SK-N-DZ (cell line): ENCODE measurements at places on chromosomes 16 and 17.

GRCh38 chr16:59220011-59220410, 485.9 kb upstream of the GOT2 start:
- DNase-seq: no peak

- DNase-seq: no peak
Observed at GRCh38 chr16:29994600-29995323, 655 bp downstream of the HIRIP3 start.

GRCh38 chr16:3858801-3859200, 21.7 kb downstream of the CREBBP start:
- DNase-seq: no peak

DNA sequence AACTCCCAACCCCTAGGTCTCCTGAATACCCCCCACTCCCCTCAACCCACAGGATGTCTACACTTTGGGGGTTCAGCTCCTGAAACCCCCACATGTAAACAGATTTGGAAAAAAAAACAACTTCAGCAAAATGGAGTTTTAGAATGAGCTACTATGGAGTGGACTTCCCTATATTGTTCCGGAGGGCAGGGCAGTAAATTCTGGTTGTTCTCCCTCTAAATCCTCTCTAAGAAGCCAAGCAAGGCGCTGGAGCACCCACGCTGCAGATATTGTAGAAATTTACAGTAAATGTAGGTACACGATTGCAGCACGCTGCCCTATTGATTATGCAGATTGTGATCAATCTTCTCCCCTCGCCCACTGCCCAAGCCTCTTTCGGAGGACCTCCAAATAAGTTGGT, 8.5 kb upstream of the ZFHX3 start:
- no peak for DNase-seq

DNA sequence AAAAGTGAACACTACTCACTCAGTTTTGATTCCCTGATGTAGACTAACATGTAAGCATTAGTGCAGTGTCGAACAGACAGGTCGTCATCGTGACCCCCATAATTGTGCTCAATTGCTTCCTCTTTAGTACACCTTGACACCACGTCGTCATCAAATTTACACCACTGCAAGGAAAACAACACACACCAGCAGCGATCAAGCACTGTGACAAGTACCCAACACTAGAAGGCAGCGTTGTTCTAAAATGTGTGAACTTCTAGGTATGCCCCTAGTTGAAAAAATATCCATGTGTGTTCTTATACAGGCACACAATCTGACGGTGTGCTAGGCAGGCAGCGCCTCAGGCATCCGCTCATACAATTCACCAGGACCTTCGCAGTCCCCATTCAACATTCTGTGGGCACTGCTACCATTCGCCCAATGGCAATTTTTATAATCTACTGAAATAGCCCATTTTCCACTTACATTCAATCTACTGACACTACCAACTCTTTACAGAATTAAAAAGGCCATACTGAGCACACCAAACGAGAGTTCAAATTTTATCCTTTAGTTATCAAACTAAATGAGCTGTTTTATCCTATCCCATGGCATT, 23.1 kb downstream of the LITAFD start:
- DNase-seq: no peak

GRCh38 chr17:74380959-74381808, 13.9 kb downstream of the GPR142 start:
- no peak for DNase-seq

DNA sequence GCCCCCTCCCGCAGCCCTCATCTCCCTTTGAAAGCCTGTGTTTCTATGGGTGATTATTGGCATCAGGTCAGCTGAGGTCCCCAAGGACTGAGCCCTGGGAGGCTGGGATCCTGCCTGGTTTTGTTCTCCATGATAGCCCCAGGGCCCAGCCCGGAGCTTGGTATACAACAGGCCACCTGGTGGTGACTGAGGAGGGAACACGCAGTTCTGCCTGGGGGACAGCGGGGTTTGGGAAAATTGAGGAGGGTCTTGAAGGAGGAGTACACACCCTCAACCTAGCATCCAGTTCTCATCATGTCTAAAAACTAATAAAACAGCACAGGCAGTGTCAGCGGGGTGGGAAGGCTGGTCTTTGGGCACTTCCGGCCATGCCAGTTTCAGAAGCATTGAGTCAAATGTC, 335.1 kb downstream of the CPPED1 start:
- no peak for DNase-seq

DNA sequence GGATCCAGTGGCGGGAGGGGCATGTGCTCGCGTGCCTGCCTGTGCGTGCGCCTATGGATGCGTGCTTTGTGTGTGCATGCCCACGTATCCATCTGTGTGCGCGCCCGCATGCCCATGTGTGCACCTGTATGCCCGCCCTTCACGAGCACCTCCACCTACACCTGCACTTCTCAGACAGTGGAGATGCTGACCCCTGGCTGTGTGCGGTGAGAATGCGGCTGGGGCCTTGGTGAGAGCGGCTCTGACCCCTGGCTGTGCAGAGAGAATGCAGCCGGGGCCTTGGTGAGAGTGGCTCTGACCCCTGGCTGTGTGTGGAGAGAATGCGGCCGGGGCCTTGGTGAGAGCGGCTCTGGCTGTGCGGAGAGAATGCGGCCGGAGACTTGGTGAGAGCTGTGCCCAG, 33.9 kb downstream of the AXIN1 start:
- DNase-seq: no peak

GRCh38 chr17:33145941-33146340, 147.2 kb downstream of the ASIC2 start:
- no peak for DNase-seq

DNA sequence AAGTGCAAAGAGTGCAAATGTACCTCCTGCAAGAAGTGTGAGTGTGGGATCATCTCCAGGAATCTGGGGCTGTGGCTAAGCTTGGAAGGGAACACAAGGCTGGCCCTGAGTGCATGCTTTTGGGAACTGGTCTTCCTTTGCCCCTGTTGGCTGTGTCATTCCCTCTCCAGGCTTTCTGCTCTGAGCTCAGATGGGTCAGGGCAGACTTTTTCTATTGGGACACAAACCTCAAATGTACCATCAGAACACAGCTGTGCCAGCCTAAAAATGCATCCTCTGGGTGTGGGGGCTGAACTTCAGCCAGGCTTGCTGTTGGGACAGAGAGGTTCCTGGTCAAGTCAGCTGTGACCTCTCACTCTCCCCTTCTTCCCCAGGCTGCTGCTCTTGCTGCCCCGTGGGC, 914 bp downstream of the MT1B start:
- DNase-seq: no peak
